Activated CD4-positive, alpha-beta T cell treated with anti-CD3 and anti-CD28 coated beads for 4 hours (primary cell): ENCODE measurements at places on chromosomes 7 and 10.
A peak's percentile ranks its signal among the peaks of the same experiment; 100 is the strongest.

- no peak for DNase-seq
Observed at GRCh38 chr10:47400251-47400650, 16.2 kb upstream of the ZNF488 start.

DNA sequence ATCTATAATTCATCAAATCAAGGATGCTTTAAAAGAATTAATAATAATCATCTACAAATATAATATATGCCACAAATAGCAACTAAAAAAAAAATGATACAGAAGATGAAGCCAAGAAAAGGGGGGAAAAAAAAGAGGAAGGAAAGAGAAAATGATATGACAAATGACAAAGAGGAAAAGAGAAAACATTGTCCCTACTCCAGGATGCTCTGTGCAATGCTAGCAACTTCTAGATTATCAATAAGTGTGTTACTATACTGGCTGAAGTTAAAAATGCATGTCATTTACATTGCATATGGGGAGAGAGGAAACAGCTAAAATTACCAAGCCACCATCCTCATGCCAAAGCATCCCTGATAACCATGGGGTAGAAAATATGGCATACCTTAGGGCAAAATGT lies 104.2 kb downstream of the SFMBT2 start:
- no peak for DNase-seq

- no peak for DNase-seq
Observed at GRCh38 chr10:66167816-66168215, 758.0 kb upstream of the LRRTM3 start.

GRCh38 chr10:42970451-42971250 lies 106.2 kb upstream of the RET start:
- no peak for DNase-seq

DNA sequence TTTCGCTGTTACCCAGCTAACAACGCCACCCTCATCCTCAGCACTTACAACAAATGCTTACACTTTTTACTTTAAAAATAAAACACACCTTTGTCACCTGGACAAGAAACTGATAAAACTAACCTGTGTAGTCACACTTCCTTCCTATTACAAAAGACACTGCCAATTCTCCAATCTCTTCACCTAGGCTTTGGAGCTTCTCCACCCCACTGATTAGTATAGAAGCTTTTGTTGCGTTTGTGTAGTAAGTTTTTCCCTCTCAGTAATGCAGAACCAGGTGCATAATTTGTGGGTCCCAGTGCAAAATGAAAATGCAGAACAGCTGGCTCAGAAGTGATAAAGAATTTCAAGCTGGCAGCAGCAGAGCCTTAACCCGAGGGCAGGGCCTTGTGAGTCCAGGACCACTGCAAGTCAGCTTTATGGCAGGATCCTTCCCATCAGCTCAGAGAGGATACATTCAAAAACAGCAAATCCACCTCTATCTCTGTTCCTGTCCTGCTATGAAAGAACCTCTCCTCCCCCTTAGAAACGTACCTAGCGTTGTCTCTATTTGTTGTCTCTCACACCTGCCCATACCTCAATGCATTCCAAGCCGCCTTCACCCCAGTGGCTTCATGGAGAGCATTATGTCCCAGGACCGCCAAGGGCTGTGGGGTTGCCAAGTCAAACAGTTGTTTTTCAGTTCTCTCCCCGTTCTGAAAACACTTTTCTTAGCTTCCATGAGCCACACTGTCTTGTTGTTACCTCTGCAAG lies 40.3 kb upstream of the EGFR start:
- DNase-seq: no peak

- DNase-seq: peak; percentile 69
Observed at GRCh38 chr10:72274730-72275350, 1.1 kb downstream of the DDIT4 start.

GRCh38 chr7:27750316-27750715 lies 10.4 kb downstream of the TAX1BP1 start:
- DNase-seq: no peak

DNA sequence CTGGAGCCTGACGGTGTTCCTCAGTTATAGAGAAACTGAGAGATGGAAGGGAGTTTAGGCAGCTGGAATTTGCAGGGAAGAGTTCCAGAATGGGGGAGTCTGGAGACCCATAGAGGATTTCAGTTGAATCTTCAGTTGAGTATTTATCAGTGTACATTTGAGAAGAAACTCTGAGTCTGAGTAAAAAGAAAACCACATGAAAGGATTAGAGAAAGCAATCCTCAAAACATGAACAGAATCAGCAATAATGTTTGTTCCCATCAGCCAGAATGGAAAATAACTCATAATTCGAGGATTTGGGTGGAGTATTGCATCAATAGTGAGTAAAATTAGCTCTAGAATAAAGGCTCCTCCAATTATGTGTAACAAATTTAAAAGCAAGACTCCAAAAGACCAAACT lies 130.0 kb upstream of the AHR start:
- DNase-seq: no peak

DNA sequence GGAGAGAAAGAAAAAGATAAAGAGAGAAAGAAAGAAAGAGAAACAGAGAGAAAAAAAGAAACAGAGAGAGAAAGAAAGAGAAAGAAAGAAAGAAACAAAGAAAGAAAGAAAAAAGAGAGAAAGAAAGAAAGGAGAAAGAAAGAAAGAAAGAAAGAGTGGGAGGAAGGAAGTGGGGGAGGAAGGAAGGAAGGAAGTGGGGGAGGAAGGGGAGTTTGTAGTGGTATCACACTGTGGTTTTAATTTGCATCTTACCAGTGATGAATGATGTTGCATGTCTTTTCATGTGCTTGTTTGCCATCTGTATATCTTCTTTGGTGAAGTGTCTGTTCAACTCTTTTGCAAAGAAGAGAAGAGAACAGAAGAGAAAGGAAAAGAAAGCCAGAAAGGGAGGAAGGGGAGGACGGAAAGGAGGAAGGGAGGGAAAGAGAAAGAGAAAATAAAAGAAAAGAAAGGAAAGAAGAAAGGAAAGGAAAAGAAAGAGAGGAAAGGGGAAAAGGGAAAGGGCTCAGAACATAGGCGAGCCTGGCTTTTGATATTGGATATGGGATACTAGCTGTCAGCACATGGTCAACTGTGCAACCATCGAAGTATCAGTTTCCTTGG lies 79.2 kb upstream of the FRMD4A start:
- DNase-seq: no peak

GRCh38 chr7:114953724-114954123 lies 31.8 kb downstream of the MDFIC start:
- DNase-seq: no peak

DNA sequence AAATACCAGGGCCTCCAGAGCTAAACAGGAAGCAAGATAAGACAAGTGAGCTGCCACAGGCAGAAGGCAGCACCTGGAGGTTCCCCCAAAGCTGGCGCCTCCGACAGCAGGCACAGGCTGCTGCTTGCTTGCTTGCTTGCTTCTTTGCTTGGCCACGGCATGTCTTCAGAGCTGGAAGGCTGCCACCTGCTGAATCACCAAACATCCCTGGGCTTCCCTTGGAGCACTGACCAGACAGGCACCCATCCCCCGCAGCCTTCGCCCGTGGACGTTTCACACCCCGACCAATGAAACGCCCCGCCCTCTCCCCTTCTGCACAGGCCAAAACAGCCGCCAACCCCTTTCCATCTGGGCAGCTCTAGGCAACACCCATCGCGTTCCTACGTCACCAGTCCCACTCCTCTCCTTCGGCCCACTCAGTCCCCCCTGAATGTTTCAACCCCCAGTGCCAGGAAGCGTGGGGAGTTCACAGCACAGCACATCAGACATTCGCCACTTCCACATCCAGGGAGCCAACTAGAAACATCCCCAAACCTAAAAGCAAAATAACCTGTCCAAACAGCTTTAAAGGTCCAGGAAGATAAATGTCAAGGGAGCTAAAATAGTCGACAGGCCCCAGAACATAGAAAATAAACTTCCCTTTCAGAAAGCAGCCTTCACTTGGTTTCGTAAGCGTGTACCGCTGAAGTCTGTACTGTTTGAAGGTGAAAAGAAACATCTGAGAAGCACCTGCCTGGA lies 1.6 kb downstream of the SGMS1 start:
- DNase-seq: peak; percentile 69

DNA sequence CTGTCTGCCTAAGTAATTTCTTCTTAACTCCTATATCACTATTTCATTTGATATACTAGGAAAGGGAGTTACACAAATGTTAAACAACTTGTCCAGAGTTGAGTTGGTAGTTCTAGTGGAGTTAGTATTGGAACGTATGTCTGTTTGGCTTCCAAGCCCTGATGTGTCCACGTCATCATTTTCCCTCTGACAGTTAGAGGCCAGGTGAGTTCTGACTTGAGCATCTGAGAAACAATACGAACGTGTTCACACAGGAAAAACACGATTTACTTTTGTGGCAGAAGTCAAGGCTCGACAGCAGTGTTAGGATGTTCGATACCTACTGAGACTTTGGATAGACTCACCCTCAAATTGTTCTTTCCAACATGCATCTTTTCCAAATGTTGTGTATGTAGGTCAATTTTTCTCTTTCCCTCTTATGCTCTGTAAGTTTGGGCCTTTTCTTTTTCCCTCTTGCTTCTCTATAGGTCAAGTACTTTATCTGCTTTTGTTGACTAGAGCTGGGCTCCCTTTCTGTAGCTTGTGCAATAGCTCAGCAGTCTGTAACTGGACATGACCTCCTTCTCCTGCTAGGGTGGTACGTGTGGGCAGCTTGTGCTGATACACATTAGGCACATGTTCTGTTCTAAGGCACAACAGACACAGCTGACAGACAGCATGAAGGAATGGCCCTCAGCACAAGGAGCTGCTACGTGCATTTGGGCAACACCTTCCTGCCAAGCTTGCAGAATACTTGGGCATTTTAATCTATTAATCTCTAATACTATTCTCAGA lies 222.9 kb downstream of the PTEN start:
- DNase-seq: no peak

DNA sequence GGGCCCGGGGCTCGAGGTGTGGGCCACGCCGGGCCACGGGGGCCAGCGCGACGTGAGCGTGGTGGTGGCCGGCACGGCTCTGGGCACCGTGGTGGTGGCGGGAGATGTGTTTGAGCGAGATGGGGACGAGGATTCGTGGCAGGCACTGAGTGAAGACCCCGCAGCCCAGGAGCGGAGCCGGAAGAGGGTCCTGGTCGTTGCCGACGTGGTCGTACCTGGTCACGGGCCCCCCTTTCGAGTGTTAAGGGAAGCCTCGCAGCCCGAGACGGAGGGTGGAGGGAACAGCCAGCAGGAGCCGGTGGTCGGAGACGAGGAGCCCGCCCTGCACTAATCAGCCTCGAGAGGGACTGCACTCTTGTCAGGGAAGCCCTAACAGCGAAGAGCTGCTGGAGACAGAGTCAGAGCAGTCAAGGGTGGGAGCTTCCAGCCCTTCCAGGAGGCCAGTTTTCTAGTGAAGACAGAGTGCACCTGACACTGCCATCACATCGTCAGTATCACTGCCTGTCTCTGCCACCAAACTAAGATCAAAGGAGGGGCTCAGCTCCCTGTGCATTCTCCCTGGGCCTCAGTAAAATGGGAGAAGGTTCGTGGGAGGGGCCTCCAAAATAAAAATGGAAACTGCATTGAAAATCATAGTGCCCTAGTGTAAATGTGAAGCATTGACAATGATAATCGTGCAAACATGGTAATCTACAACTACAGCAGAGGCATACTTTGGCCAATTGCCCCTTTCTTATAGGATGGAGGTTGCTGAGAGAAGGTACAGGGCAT lies 1.3 kb downstream of the MBLAC1 start:
- peak; percentile 11 for DNase-seq

DNA sequence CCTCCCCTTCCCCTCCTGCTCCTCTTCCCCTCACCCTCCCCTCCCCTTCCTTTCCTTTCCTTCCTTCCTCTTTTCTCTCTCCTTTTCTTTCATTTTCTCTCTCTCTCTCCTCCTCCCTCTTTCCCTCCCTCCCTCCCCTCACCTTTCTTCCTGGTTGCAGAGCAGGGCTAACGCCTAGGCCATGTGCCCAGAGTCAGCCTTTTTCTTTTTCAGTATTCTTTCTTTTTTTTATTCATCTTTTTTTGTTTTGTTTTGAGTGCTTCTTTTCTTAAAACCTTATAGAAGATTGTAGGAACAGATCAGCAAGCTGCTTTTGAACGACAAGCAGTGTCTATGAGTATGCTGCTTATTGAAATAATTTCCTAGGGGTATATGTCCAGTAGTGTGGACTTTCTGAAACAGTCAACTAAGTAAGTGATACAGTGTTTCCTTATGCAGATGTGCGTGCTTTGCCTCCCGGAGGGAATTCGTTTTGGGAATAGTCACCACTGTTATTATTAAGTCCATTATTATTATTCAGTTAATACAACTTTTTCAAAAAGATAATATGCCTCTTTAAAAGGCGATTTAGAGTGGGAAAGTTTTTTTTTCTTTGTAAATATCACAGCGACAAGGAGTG lies 219.2 kb downstream of the CAMK1D start:
- no peak for DNase-seq

DNA sequence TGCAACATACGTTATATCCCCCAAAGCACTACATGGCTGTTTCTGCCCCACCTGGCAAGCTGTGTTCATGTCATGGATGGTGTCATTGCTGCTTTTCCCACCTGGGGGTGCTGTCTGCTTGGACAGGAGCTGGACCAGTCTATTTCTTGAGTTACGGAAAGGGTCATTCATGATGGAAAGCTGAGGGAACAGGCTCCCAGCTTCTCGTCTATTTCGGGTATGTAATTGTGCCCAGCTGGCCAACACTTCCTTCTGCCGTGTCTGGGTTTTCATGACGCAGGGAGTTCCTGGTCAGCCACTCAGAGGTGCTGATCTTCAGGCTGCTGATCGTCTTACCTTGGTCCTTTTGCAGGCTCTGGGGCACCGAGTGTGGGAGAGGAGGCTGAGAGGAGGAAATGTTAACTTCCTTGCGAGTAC lies 8.6 kb downstream of the BTBD16 start:
- no peak for DNase-seq

DNA sequence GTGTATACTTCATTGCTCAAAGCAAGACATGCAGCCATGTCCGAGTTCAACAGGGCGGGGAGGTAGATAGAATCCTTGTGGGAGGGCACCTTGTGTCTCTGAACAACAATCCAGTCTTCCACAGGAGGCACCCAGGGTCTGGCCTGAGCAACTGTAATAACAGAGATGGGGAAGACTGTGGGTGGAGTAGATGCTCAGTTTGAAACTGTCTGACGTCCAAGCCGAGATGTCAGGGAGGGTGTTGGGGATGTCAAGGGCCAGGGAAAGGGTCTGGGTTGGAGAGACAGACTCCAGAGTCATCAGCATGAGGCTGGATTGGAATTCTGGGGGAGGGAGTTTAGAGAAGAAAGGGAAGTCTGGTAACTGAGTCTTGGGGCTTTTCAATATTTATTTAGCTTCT lies 88.0 kb downstream of the FANK1 start:
- no peak for DNase-seq

- no peak for DNase-seq
Observed at GRCh38 chr7:133117452-133117851, 35.6 kb upstream of the CHCHD3 start.
